ENCODE measurements at places on chromosomes 13 and 19.

DNA sequence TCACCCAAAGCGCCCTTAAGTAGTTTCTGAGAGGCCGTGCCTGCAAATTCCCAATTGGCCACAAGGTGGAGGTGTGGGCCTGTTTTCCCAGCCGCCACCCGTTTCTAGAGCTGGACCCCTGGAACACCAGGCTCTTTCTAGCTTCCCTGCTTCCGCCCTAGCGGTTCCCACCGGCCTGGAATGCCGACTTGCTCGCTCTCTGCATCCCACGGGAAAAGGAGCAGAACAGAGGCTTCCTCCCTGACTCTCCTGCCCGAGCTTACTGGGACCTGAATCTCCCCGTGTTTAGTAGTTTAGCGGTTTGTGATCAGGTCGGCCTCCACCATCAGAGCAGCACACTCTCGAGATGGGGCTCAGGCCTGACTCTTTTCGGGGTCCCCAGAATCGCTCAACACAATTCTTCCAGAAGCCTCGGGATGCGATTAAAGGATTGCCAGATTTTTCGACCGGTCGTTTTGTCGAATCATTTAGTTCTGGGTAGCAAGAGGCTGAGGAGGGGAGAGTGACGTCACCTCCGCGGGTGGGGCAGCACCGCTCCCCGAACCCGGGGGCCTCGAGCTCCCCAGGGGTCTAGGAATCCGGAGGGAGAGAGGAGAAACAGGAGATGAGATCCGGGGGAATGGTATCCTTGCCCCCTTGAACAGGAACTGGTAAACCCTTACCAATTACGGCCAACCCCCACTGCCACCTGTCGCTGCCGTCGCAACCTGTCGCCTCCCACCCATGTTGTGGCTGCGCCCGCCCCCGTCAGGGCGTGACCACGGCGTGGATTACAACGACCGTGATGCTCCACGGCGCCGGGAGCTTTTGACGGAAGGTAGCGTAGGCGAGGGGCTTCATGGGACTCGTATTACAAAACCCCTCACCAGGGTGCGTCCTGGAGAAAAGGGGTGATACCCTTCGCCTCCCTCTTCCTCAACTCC lies 8.0 kb downstream of the NAPSA start:
- H3K27ac ChIP-seq = no peak overlapping the region
- H3K4me1 ChIP-seq = peaks cover 3% of the 10 kb centered on the region
- DNase-seq = no peak
- H3K27me3 ChIP-seq = peaks cover 4% of the 10 kb centered on the region

DNA sequence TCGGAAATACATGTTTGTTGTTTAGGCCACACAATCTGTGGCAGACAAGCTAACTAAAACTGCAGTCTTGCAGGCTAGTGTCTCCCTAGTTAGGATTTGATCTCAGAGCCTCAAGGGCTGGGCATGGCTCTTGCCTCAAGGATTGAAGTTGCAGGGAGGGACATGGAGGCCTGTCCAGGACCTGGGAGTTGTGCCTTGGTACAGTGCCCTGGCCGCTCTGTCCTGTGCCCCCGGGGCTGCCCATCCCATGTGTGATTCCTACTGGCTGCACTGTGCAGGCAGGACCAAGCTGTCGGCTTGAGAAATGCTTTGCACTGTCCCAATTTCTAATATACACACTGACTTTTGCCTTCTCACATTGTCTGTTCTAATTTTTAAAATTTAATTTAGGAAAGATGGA lies 7.5 kb upstream of the ZNF256 start:
- no peak overlapping the region for H3K27ac ChIP-seq
- H3K27me3 ChIP-seq = no peaks in the 10 kb centered on the region
- no peak overlapping the region for H3K4me3 ChIP-seq
- no peak for DNase-seq

DNA sequence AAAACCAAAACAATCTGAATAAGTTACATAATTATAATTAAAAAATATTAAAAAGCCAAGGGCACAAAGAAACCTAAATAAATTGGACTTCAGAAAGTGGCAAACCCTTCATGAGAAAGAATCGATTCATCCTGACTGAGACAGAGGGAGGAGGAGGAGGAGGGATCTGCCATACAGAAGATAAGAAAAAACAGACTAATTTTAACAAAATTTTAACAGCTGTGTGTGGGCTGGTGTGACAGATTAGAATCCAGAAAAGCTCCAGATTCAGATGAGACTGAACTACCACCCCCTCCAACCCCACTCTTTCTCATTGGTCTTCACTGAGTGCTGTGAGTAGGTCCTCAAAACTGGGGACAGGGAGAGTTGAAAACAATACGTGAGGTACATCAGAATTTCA lies 111.5 kb upstream of the HTR2A start:
- no peak overlapping the region for H3K27ac ChIP-seq
- H3K4me1 ChIP-seq = no peaks in the 10 kb centered on the region
- H3K27me3 ChIP-seq = no peaks in the 10 kb centered on the region

GRCh38 chr19:4365341-4365740 lies 22.0 kb downstream of the MPND start:
- H3K27me3 ChIP-seq = no peaks in the 10 kb centered on the region
- peaks cover 24% of the 10 kb centered on the region for H3K36me3 ChIP-seq
- no peak overlapping the region for H3K27ac ChIP-seq
- peaks cover 22% of the 10 kb centered on the region for H3K4me1 ChIP-seq

- H3K36me3 ChIP-seq = no peaks in the 10 kb centered on the region
- H3K4me3 ChIP-seq = no peak overlapping the region
- DNase-seq = no peak
- no peak overlapping the region for H3K27ac ChIP-seq
- peaks cover 25% of the 10 kb centered on the region for H3K4me1 ChIP-seq
- H3K27me3 ChIP-seq = no peaks in the 10 kb centered on the region
Observed at GRCh38 chr13:49571299-49572240, 13.8 kb downstream of the RCBTB1 start.
